Muscle of leg (tissue), 16 donors: ENCODE measurements at places on chromosomes 7 and 10. TPM values are rescaled to one million over a fixed set of nuclear protein-coding genes. Genes with fewer than 3 reads are reported as not detected.
A peak's percentile ranks its signal among the peaks of the same experiment; 100 is the strongest.

The OR13A1 gene
- total RNA-seq: not detected

GRCh38 chr7:141203586-141203985 is 129.7 kb downstream of the TMEM178B start:
- DNase-seq: no peak

The SIRT1 gene
- 14.0 TPM for total RNA-seq

- peak; percentile 83 for DNase-seq
Measured at GRCh38 chr7:5567790-5568189, 144.2 kb upstream of the TNRC18 start.

The GRID2IP gene
- total RNA-seq: 0.09 TPM

DNA sequence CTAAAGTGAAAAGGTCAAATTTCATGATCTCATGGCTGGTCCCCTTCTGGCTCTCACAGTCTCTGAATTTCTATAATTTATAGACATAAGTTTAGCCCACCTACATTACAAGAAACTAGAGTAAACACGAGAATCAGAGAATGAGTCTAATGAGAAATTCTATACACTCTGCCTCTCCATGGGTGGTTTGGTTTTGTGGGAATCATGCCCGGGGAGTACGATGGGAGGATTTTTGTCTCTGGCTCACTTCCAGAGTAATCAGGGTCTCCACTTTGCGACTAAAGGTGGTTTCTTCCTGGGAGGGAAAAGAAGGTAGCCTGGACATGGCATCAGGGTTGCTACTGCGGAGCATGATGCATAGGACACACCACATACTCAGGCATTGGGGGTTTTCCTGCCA is 69.7 kb downstream of the MRC1 start:
- no peak for DNase-seq

GRCh38 chr10:12965571-12965970 is 35.9 kb downstream of the CCDC3 start:
- no peak for DNase-seq

The DOCK1 gene
- 43.5 TPM for total RNA-seq

GRCh38 chr10:110775406-110775805 is 96.3 kb upstream of the PDCD4 start:
- no peak for DNase-seq

The DMBT1 gene
- total RNA-seq: under 0.01 TPM

DNA sequence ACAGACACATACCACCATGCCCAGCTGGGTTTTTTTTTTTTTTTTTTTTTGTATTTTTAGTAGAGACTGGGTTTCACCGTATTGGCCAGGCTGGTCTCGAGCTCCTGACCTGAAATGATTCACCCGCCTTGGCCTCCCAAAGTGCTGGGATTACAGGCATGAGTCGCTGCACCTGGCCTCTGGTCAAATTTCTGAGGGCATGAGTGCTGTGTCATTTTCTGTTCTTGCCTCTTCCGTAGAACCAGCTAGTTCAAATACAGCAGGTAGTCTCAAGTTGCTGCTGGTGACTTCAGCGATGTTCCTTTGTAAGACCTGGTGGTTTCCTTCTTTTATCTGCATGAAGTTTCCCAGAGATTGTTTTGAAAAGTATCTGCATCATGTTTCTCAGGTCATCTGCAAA is 134.8 kb upstream of the SHH start:
- DNase-seq: no peak

DNA sequence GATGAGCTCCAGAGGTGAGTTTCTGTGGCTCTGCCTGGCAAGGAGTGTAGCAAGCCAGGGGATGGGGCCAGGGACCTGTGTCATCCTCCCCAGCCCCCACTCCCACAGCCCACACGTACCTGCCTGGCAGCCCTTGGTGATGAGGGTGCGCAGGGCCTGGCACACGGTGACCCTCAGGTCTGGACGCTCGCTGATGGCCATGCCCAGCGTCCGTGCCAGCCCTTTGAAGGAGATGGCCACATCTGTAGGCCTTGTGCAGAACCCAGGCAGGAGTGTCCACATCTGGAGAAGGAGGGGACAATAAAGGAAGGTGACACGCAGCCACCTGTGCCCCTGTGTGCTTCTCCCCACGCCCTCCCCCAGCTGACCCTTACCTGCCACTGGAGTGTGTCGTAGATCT is 27.7 kb downstream of the RRP12 start:
- no peak for DNase-seq

- DNase-seq: no peak
Measured at GRCh38 chr10:114545071-114545470, 113.0 kb downstream of the ABLIM1 start.

The UNCX gene
- not detected for total RNA-seq

GRCh38 chr10:32970910-32971309 is 12.9 kb upstream of the ITGB1 start:
- DNase-seq: no peak

The NUTM2E gene
- total RNA-seq: 0.35 TPM

DNA sequence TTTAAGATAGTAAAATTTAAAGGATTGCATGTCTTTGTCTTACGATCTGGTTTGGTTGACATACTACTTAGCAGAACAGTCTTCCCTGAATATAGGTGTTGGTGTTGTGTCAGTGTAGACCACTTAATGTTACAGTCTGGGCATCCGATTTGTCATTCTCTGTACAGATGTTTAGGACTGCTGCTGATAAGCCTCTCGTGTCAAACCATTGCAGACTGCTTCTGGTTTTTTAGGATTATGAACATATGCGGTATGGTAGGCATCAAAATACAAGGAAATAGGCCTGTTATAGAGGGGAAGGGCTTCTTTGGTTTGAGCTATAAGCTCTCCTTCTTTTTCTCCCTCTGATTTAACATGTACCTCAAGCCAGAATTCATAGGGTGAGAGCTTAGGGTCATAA is 7.4 kb downstream of the CYP3A43 start:
- DNase-seq: no peak

DNA sequence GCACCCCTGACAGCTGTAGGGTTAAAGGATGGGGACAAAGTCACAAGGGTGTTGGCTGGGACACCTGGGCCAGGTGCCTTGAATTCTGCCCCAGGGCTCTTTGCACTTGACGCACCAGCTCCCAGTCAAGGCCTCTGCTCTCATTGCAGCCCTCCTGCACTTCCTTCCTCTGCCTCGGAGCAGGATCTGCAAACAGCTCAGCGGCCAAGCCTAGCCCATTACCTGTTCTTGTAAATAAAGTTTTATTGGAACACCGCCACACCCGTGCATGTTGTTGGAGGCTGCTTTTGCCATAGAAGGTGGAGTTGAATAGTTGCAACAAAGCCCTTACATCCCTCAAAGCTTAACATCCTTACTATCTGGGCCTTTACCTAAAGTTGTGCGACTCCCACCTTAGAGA is 483.8 kb upstream of the FOXK1 start:
- DNase-seq: no peak

DNA sequence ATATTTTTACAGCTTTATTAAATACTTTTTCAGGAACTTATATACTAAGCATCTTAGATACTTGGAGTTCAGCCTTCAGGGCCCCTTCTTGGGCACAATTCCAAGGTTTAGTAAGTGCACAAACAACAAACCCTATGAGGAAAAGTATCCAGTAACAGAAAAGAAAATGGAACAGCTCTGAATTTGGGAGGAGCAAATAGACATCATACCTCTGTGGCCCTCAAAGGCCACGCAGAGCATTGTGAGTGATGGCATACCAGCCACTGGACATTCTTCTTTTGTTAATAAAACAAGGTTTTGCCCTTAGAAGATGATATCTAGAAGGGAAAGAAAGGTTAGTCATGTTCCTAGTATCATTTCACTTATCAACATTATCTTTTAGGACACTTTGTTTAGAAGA is 46.0 kb downstream of the ST7 start:
- peak; percentile 61 for DNase-seq

The GNGT1 gene
- not detected for total RNA-seq

The SAMD9 gene
- 6.1 TPM for total RNA-seq

- DNase-seq: no peak
Measured at GRCh38 chr7:46943996-46944395, 637.9 kb downstream of the TNS3 start.

DNA sequence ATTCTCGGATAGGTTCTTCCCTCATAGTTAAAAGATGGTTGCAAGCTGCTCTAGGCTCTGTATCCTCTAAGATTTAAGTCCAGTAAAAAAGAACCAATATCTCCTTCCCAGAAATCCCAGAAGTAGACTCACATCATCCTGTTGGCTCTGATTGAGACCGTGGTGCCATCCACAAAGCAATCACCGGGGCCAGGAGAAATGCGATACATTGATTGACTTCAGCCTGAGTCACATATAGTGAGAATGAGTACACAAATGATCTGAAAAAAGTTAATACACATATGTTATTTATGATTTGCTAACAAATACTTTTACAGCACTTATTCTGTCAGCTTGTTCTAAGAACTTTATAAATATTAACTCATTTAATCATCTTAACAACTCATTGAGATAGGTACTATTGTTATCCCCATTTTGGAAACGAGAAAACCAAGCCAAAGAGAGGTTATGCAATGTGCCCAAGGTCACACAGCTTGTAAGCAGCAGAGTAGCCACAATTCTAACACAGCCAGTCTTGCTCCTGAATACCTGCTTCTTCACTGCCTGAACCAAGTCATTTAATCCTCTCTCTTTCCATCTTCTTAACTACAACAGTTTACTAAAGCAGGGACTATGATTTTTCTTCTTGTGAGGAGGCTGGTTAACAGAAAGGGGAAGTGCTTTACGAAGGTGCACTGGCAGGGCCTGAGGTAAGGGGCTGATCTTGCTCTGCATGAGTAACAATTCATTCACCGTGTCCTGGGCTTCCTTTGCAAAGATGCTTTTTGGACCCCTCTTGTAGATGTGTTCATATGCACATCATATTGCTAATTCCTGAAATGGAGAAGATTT is 177.0 kb downstream of the REEP3 start:
- DNase-seq: no peak

GRCh38 chr7:22660293-22660692 is 66.7 kb upstream of the IL6 start:
- DNase-seq: no peak

The PRSS1 gene
- total RNA-seq: not detected

The PNLIPRP2 gene
- 0.49 TPM for total RNA-seq

DNA sequence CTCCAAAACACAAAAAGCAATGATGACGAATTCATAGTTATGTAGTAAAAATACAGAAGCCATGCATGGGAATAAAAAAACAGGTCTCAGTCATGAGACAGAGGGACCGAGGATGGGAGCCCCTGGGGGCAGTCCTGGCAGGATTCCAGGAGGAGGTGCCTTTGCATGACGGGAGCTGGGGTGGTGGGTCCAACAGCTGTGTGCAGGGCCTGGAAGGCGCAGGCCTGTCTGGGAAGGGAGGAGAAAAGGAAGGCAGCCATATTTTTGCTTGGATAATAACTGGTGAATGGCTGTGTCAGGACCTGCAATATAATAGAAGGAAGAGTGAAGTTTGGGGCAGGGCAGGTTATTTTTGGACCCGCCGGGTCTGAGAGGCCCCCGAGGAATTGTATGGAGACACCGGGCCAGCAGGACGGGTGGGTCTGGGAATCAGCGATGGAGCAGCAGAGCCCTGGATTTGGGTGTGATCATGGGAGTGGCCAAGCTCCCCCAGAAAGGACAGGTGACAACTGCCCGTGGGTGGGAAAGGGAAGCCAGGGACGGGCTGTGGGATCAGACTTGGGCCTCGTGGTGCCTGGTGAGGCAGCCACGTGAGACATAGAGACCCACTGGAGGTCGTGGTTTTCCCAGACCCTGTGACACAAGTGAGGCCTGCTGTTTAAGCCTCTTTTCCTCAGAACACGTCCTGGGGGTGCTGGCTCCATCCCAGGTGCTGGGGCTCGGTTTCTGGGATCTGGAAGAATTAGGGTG is 2.9 kb upstream of the JAKMIP3 start:
- peak; percentile 23 for DNase-seq

The PARD3 gene
- total RNA-seq: 59.0 TPM

DNA sequence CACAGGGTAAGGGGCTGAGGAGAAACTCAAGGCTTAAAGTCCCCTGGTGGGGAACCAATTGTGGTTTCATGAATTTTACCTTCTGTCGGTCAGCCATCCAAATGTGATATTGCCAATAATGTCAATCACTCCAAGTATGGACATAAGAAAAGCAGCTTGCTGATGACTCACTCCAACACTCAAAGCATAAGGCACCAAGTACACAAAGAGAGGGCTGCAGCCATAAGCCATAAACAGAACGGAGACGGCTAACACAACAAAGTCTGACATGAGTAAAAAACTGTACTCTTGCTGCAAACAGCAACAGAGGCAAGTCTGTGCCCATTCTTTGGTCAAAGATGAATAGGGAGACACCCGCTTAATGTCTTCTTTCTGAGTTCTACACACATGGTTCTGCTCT is 24.2 kb downstream of the IFIT5 start:
- no peak for DNase-seq
